ENCODE measurements at places on chromosomes 13 and 19.

DNA sequence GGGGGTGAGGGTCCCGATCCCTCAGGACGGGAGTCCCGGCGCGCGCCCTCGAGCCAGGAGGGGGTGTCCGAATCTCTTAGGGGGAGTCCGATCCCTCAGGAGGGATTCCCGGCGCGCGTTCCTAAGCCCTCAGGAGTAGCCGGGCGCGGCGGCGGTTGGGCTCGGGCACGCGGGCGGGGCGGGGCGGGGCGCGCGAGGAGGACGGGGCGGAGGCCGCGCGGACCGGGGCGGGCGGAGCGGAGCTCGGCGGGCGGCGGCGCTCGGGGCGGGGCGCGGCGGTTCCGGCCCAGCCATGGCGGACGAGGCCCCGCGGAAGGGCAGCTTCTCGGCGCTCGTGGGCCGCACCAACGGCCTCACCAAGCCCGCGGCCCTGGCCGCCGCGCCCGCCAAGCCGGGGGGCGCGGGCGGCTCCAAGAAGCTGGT is at the start of gene CUL4A:
TSS of gene CUL4A (plus strand) at position 278 of the 423 bp plus-strand sequence. CDS start at position 293, 15 bp downstream.
- peak; percentile 80 for DNase-seq

DNA sequence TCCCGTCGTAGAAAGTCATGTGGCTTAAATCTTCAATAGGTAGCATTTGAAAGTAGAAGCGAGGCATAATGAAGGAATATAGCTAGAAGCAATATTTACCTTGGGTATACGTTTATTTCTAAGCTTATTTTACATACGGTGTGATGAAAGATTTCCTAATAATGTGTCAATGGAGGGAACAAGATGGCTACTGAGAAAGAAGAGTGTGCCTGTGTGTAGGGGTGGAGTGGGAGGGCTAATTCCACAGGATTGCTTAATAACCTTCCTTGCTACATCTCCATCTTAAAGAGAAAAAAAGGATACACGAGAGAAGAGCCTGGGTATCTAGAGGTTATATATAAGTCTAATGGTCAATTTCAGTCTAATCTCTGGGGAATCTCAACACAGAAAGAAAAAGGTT is 2.0 kb downstream of the SPART start:
- DNase-seq, result no peak

DNA sequence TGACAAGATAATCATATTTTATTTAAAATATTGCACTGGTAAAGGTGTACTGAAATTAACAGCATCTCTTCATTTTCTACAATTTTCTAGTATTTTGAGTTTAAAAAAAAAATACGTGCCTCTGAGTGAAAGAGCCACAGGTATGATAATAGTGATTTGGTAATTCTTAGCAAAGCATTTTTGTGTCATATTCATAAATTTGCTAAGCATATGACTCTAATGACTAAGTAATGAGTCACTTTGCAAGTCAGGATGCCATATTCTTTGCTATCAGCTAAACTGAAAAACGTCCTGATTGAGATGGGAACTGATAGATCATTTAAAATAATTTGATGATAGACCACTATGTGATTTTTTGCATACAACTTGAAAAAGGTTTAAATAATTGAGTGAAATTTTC is 136.1 kb upstream of the IRS2 start:
- no peak for DNase-seq

- DNase-seq, result no peak
These were observed 5.8 kb downstream of the AKAP11 start for GRCh38 chr13:42277618-42278276.
